ENCODE measurements at places on chromosomes 2 and 18.

GRCh38 chr2:226898121-226898520 is 62.3 kb downstream of the RHBDD1 start:
- DNase-seq, result no peak

DNA sequence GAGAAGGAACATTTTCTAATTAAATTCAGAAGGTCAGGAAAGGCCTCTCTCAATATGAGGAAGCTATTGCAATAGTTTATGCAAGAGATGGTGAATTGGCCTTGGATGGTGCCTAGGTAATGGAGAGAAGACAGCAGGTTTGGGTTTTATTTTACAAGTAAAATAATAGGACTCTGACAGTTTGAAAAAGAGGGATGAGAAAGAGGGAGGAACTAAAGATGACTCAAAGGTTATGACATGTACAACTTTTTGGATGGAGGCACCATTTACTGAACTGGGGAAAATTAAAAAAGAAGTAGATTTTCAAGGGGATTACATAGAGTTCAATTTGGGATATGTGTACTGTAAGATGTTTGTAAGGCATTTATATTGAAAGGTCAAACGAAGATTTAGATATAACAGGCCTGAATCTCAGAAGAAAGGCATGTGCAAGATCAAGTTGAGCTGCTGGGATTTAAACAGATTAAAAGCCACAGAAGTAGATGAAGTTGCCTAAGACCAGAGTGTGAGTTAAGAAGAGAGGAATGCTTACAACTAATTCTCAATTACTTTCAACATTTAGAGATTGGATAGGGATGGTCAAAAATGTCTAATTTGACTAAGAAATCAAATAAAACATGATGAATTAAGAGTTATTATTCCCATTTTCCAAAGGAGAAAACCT is 12.3 kb upstream of the ASNSD1 start:
- DNase-seq, result no peak

GRCh38 chr18:7000484-7001096 is 117.0 kb downstream of the LAMA1 start:
- no peak for DNase-seq

- no peak for DNase-seq
Measured at GRCh38 chr2:133843091-133843490, 274.8 kb upstream of the NCKAP5 start.

GRCh38 chr18:62335494-62335893 is 10.4 kb downstream of the TNFRSF11A start:
- DNase-seq, result no peak

GRCh38 chr2:159084384-159085370 is 116.2 kb downstream of the TANC1 start:
- no peak for DNase-seq

DNA sequence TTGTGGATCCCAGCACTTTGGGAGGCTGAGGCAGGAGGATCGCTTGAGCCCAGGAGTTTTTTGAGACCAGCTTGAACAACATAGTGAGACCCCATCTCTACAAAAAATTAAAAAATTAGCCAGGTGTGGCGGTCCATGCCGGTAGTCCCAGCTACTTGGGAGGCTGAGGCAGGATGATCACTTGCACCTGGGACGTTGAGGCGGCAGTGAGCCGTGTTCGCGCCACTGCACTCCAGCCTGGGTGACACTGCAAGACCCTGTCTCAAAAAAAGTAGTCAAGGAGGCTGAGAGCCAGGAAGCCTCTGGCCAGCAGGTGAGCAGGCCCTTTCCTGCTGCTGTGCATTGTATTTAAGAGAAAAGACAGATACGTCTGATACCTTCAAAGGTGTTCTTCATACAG is 11.1 kb upstream of the PROC start:
- no peak for DNase-seq

DNA sequence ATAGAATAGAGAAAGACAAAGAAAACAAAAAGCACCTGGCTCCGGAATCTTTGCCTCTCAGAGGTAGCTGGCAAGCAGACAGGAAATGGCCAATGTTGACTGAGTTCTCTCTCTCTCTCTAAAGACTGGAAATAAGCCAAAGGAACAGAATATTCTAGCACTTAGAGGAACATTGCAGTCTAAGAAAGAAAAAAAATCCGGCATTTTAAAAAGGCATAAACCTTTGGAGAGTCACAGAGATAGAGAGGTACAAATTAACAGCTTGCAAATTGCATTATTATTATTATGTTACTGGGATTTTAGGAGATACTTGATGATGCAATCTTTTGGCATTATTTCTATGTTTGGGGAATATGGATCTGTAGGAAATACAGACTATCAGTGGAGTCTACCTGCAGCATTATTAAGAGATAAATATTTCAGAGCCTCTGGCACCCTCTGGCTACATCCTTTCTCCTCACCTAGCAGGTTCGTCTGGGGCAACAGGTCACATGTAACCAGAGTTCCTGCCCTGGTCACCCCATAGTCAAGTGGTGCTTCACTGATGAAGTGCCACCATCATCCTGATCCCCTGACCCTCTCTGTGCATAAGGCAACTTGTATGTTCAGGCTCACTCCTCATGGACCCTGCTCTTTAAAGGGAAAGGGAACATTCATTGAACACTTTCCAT is 318.9 kb upstream of the ACVR2A start:
- no peak for DNase-seq

- no peak for DNase-seq
Measured at GRCh38 chr2:96095116-96095636, 21.2 kb downstream of the ADRA2B start.

Measured in left cardiac atrium (tissue), 4 donors.